Activated CD8-positive, alpha-beta memory T cell treated with anti-CD3 and anti-CD28 coated beads, Interleukin-2, amount 50 U/mL, for 4 hours (primary cell): ENCODE measurements at places on chromosomes 5 and 9.
A peak's percentile ranks its signal among the peaks of the same experiment; 100 is the strongest.

GRCh38 chr5:55923865-55924500 lies 70.8 kb downstream of the IL6ST start:
- DNase-seq: no peak

GRCh38 chr5:68148096-68148495 lies 67.5 kb upstream of the PIK3R1 start:
- DNase-seq: no peak

DNA sequence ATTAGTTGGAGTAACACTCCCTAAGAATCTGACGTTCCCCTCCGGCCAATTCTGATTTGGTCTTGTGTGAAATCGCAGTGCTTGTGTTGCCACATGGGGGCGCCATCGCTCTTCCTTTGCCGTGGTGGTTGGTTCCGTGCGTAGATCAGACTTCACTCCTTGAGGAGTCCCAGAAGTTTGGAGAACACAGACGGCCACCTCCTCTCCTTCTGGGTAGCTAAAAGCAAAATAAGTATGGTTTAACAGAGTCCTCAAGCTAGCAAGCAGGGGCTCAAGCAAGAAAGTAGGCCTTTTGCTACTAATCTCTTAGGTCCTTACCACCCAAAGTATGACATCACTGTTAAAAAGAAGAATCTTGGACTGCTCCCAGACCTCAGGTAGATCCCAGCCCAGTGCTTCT lies 59.5 kb downstream of the HSPA4 start:
- DNase-seq: peak; percentile 81

DNA sequence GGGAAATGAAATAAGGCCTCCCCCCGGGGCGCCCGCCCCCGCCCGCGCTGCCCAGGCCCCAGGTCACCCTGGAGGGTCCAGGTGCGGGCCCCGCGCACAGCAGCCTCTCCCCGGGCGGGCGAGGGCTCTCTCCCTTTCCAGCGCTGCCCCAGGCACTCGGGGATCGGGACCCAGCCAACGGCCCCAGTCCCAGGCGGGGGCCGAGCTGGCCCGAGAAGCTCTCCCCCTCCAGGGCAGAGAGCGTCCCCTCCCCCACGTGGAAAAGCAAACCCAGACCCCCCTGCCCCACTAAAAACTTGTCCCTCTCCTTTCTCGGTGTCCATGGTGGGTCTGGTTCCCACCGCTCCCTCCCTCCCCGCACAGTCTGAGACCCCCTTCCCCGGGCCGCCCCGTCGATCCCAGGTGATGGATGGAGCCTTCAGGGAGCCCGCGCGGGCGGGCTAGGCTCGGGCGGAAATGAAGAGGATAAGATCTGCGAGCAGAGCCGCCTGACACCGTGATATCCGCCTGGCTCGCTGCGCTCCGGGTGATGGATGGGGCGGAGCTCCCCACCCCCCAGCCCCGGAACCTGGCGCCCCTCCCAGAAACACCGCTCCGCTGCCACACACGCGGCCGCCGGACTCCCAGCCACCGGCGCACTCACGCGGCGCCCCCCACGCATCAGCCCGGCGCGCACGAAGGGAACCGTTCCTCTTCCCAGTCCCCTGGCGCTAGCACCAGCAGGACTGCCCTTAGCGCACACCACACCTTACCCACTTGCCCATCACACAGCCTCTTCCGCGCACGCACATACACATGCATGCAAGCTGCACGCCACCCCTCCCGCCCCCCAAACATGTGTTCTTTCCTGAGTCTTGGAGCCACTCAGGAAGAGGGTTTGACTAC lies 81.7 kb upstream of the ZBTB43 start:
- peak; percentile 65 for DNase-seq

DNA sequence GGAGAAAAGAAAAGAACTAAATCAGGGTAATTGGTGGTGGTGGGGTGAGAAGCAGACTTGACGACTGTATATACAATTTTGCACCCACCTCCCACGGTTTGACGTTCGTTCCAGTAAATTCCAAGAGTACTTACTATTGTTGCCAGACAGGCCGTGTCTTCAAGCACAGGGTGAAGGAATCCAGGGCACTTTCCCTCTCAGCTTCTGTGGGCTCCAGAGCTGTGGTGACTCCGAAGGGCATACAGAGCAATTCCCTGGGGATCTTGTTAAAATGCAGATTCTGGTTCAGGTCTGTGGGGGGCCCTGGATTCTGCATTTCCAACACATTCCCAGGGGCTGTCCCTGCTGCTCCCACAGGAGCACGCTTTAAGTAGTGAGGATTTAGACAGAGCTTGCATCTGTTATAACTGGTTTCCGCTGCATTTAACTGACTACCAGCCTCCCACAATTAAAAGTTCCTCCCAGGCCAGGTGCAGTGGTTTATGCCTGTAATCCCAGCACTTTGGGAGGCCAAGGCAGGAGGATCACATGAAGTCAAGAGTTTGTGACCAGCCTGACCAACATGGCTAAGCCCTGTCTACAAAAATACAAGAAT lies 49.3 kb upstream of the FANCC start:
- no peak for DNase-seq

GRCh38 chr5:82045554-82046275 lies 73.9 kb downstream of the ATG10 start:
- DNase-seq: no peak

GRCh38 chr5:31823472-31823871 lies 184.5 kb downstream of the PDZD2 start:
- no peak for DNase-seq

DNA sequence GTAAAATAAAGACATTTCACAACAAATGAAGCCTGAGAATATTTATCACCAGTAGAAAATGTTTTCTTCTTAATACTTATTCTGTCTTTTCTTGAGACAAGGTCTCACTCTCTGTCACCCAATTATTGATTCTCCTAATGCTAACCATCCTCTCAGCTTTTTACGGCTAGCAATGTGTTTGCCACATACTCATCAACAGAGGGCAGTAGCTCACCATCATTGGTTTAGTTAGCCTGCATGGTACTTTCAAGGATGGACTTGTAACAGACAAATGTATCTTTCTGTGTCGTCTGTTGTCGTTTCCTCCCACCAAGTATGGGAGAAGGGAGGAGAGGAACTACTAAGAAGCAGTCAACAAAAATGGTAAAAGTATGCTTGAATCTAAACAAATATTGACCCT lies 5.9 kb upstream of the ACO1 start:
- DNase-seq: peak; percentile 27
